Ovary (tissue), 10 donors: ENCODE measurements at places on chromosomes 3 and 15. TPM values are rescaled to one million over a fixed set of nuclear protein-coding genes. Genes with fewer than 3 reads are reported as not detected.

GRCh38 chr3:118436697-118437262 lies 597.9 kb downstream of the IGSF11 start:
- no peak for DNase-seq

GRCh38 chr15:77402740-77403379 lies 17.0 kb downstream of the PEAK1 start:
- DNase-seq, result no peak

DNA sequence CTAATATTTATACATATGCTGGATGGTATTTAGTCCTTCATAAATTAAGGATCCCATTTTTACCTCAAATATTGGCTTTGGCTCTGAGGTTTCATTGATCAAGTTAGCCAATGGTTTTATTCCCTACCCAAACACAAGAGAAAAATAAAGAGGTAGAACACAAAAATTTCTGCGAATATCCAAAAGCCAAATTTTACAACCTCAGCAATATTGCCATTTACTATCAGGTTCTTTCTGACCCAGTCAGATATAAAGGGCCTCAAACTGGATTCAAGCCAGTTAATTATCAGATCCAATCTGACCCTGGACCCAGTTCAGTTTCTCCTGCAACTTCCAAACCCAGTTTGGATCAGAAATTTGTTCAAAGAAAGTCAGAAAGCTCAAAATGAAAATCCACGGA lies 998.1 kb downstream of the SI start:
- no peak for DNase-seq

Gene MUC4
- 0.02 TPM for polyA plus RNA-seq

DNA sequence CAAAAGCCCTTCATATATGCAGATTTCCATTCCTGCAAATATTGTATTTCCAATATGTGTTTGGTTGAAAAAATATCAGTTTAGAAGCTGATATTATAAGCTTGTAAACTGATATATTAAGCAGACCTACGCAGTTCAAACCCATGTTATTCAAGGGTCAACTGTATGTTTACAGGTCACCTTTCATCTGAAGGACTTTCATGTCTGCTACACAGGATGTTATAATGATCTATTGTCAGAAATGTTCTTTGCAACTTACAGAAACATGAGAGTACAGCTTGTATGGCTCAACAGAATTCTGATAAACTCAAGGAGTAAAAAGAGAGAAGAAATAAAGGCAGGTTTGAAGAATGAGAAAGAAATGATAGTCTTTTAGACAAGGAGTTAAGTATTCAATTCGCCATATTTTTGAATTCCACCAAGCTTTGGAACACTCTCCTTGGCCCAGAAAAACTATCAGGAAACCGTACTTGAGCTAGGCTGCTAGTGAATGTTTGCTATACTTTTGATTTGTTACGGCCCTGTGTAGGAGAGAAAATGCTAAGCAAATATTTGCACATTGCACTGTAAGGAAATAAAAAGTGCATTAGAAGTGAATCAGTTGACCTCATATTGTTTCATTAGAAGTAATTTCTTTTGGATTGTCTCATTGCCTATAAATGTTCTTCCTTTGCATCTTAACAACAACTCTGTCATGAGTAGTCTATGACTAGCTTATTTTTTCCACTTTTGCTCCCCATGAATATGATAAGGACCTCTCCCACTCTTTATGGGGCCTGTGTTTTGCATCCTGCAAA lies 81.2 kb downstream of the NEK11 start:
- DNase-seq, result no peak

DNA sequence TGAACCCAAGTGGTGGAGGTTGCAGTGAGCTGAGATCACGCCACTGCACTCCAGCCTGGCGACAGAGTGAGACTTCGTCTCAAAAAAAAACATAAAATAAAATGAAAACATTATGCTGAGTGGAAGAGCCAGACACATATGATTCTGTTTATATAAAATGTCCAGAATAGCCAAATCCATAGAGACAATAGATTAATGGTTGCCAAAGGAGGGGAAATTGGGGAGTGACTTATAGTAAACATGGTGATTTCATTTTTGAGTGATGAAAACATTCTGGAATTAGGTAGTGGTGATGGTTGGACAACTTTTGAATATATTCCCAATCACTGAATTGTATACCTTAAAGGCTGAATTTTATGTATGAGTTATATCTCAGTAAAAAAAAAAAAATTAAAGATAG lies 172.0 kb upstream of the BFSP2 start:
- no peak for DNase-seq

GRCh38 chr3:15553749-15554148 lies 32.2 kb upstream of the COLQ start:
- DNase-seq, result no peak

- DNase-seq, result no peak
Measured at GRCh38 chr3:50450209-50450921, 53.1 kb downstream of the CACNA2D2 start.

DNA sequence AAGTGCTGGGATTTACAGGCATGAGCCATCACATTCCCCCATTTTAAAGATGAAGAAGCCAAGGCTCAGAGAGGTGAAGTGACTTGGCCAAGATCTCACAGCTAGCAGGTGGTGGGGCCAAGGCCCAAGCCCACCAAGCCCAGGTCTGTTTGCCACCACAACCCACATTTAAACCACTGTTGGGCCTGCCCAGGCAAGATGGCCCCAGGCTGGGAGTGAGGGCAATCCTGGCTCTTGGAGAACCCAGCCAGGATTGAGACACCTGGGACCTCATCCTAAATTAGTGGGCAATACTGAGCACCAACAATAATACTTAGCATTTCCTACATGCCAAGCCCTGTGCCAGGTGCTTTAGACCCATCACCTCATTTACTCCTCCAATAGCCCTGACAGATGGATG lies 6.9 kb downstream of the IGDCC3 start:
- no peak for DNase-seq

Gene ADAMTS9
- polyA plus RNA-seq, result 11.8 TPM

DNA sequence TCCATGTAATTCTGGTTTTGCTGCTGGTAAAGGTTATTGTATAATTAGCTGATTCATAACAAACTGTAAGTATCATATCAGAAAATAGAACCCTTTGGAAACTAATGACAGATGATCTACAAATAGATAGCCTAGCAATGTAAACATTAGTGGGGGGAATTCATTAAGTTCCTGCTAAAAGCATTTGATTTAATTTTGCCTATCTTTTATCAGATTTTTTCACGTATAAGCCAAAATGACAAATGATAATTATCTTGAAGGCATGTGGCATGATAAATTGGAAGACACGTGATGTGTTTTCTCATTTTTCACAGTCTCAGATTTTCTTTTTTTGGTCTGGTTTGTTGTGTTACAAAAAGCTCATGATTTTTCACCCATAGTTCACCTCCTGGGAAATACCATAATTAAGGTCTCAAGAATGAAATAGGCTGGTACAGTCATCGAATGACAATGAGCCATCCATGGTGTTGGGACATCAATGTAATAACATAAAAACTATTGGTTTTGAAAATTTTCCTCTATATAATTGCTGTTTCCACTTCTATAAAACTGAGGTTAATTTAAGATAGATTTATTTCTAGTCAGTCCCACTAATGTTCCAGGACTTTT lies 325.9 kb upstream of the TBL1XR1 start:
- no peak for DNase-seq

DNA sequence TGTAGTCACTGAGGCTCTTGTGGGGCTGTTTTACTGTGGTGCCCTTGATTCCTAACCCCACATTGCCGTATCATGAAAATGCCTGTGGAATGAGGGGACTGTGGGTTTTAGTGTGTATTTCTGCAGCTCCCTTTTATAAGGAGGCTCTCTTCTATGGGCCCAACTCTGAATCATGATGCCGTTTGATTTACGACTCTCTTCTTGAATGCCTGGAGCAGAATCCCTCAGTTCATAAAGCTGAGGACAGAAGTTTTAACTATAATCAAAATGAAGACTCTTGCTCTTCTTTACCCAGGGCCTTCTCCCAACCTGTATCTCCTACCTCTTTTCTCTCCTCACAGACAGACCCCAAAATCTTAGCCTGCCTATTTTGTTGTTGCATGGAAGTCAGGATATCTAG lies 109.5 kb downstream of the RARB start:
- DNase-seq, result no peak

- DNase-seq, result no peak
Measured at GRCh38 chr15:23446215-23447106, 582 bp downstream of the GOLGA6L2 start.
